Activated CD4-positive, alpha-beta memory T cell treated with anti-CD3 and anti-CD28 coated beads for 36 hours (primary cell): ENCODE measurements at places on chromosomes 1 and 21. TPM values are rescaled to one million over a fixed set of nuclear protein-coding genes. Genes with fewer than 3 reads are reported as not detected.

DNA sequence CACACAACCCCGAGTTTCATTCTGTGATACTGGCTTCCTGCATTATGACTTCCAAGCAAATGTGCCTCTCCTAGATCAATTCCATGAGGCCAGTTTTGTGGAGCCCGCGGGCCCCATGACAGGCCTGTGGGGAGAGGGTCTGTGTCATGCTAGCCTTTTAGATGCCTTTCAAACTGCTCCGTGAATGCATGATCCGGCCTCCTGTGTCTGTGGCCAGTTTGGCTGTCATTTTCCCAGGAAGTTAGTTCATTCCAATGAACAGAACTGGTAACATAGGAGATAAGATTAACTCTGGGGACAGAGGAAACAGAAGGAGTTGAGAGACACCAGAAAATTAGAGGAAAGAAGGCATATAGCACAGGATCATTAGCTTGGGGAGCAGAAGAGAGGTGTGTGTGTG is 3.2 kb downstream of the FNDC7 start:
- no peak for DNase-seq

- DNase-seq: no peak
Observed at GRCh38 chr1:209414803-209415329, 168.6 kb upstream of the CAMK1G start.

DNA sequence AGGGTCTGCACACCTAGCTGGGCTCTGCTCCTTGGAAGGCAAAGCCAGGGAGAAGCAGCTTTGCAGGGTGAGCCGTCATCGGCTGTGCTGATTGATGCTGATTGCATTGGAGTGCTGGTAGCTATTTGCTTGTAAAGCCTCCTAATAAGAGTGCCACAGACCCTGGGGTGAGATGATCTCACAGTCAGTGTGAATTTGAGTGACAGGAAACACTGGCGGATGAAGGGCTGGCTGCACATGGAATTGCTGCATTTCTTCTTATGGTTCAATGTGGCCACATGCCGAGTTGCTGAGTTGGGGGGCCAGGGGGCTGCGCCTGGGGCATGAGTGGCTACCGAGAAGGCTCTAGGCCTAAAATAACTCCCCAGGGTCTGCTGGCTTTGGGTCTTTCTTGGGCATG is 138.2 kb upstream of the CACNA1E start:
- no peak for DNase-seq

The KRTAP19-5 gene
- total RNA-seq: not detected

The SERPINC1 gene
- not detected for total RNA-seq
